ENCODE measurements at places on chromosomes 2 and 18.

DNA sequence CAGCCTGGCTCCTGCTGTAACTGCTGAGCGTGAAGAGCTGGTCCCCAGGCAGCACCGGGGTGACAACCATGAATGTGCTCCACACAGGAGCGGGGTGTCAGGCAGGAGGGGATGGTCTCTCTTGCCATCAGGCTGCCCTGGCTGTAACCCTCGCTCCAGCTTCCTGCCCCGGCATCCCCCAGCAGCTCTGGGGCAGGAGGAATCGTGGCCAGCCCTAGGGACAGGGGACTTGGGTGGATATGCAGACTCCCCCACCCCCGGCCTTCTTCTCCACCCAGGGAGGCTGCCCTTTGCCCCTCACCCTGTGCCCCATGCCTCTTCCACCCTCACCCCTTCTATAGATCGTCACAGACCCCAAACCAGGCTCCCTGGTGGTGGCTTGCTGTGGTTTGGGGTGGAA lies 69.4 kb upstream of the SMAD7 start:
- no peaks in the 10 kb centered on the region for H3K36me3 ChIP-seq
- H3K4me1 ChIP-seq: peaks cover 15% of the 10 kb centered on the region
- DNase-seq: no peak
- no peak overlapping the region for H3K4me3 ChIP-seq
- H3K27ac ChIP-seq: no peak overlapping the region

- H3K27me3 ChIP-seq: no peaks in the 10 kb centered on the region
- no peak for DNase-seq
- H3K4me1 ChIP-seq: peaks cover 18% of the 10 kb centered on the region
- H3K27ac ChIP-seq: no peak overlapping the region
- H3K4me3 ChIP-seq: no peak overlapping the region
- no peaks in the 10 kb centered on the region for H3K36me3 ChIP-seq
Measured at GRCh38 chr18:47795434-47795814, 135.0 kb downstream of the SMAD2 start.

GRCh38 chr2:237637429-237638135 lies 10.2 kb downstream of the LRRFIP1 start:
- H3K4me1 ChIP-seq: peaks cover 9% of the 10 kb centered on the region
- DNase-seq: no peak
- no peak overlapping the region for H3K27ac ChIP-seq

DNA sequence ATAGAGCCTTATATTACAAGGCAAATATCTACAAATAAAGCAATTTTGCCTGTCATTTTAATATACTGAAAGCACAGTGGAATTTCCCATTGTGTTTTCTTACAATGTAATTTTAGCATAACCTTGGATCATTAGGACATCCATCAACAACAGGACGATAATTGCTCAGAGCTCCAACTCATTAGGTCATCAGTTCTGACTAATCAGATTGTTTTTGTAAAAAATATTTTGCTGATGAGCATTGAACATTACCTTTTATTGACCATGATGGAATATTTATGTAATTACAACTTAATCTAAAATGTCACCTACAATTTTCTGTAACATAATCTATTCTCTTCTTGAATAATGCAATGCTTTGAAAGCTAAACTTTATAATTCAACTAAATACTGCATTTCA lies 215.3 kb upstream of the DSEL start:
- DNase-seq: no peak
- H3K27ac ChIP-seq: no peak overlapping the region
- no peaks in the 10 kb centered on the region for H3K27me3 ChIP-seq
- no peak overlapping the region for H3K4me3 ChIP-seq

DNA sequence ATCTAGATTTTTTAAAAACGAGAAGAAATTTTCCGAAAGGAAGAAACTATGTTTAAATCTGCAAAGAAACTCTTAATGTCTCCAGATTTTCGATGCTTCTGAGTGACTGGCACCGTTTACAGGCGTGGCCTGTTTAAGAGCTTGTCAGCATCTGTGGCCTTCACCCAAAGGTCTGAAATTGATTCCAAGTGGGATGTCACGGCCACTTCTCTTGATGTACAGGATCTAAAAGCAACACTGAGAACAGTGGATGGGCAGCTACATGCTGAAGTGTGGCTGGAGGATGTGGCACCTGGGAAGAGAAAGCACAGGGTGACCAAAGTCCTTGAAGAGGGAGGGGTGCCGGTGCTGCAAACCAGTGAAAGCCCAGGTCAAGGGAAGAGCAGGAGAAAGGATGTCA lies 28.0 kb downstream of the EMILIN2 start:
- no peak overlapping the region for H3K4me3 ChIP-seq
- H3K27ac ChIP-seq: no peak overlapping the region
- no peak for DNase-seq

- no peak overlapping the region for H3K27ac ChIP-seq
- H3K4me1 ChIP-seq: peaks cover 3% of the 10 kb centered on the region
- no peaks in the 10 kb centered on the region for H3K27me3 ChIP-seq
Measured at GRCh38 chr2:138829326-138829919, 49.2 kb upstream of the NXPH2 start.

DNA sequence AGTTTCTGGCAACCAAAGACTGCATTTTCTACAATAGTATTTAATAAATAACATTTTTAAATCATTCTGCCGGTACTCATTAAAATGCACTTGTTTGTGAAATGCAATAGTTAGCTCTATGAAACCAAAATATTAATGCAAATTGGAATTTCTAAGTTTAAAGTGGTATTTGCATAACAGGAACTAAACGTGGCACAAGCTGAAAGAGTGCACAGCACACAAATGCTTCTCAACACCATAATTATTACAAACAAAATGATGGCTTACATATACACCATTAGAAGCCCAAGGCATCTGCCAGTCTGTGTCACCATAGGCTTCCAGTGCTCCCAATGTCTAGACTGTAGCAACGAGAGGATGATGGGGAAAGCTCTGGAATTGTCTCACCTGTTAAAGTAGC lies 280.5 kb downstream of the TCF4 start:
- DNase-seq: no peak
- H3K27ac ChIP-seq: no peak overlapping the region
- no peaks in the 10 kb centered on the region for H3K27me3 ChIP-seq
- peaks cover 63% of the 10 kb centered on the region for H3K4me1 ChIP-seq

DNA sequence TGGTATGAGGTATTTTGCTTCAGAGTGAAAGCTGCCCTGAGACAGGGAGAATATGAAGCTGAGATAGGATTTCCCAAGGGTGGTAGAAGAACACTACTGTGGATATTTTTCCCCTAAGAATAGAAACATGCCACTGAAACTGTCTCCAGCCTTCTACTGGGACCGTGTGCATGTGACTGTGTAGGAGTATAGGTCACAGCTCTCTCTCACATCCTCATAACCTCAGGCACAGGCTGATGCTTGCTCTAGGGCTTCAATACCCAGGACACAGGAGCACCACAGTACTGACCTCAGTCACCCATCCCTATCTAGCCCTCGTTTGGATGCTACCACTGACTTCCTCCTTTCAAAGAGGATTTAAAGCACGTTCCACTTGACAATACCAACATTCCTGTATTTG lies 67.2 kb downstream of the REV1 start:
- no peaks in the 10 kb centered on the region for H3K27me3 ChIP-seq
- no peak for DNase-seq
- H3K4me1 ChIP-seq: no peaks in the 10 kb centered on the region
- no peak overlapping the region for H3K4me3 ChIP-seq

- H3K27ac ChIP-seq: no peak overlapping the region
- no peaks in the 10 kb centered on the region for H3K27me3 ChIP-seq
Measured at GRCh38 chr18:79553696-79554095, 125.9 kb upstream of the CTDP1 start.

GRCh38 chr2:39995005-39995737 lies 216.1 kb upstream of the THUMPD2 start:
- no peak overlapping the region for H3K4me3 ChIP-seq
- no peak for DNase-seq
- no peak overlapping the region for H3K27ac ChIP-seq
- H3K4me1 ChIP-seq: peaks cover 12% of the 10 kb centered on the region
- H3K27me3 ChIP-seq: no peaks in the 10 kb centered on the region

- DNase-seq: no peak
- H3K4me1 ChIP-seq: peaks cover 20% of the 10 kb centered on the region
- no peak overlapping the region for H3K4me3 ChIP-seq
- no peaks in the 10 kb centered on the region for H3K27me3 ChIP-seq
- H3K27ac ChIP-seq: no peak overlapping the region
Measured at GRCh38 chr18:27005589-27005988, 140.1 kb upstream of the AQP4 start.

GRCh38 chr18:28366676-28367075 lies 189.7 kb upstream of the CDH2 start:
- DNase-seq: no peak
- no peak overlapping the region for H3K4me3 ChIP-seq
- H3K27me3 ChIP-seq: no peaks in the 10 kb centered on the region

DNA sequence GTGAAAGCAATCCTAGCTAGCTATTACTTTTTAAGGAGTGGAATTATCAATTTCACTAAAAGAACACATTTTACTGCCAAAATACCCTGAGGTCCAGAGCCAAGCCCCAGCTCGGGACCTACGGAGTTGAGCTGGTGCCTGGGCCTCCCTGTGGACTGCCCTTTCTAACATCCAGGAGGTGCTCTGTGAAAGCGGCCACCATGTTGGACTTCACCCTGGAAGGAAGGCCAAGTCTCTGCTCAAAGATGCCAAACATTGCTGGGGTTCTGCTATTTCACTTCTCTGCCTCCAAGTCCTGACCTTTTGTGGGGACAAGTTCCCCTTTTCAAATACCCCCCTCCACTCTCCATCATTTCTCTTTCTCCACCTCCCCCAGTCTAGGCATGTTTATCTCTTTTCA lies 498.7 kb upstream of the RAB6C start:
- peaks cover 17% of the 10 kb centered on the region for H3K4me1 ChIP-seq
- H3K36me3 ChIP-seq: no peaks in the 10 kb centered on the region
- no peak overlapping the region for H3K27ac ChIP-seq

- no peaks in the 10 kb centered on the region for H3K27me3 ChIP-seq
- peaks cover 77% of the 10 kb centered on the region for H3K36me3 ChIP-seq
- no peaks in the 10 kb centered on the region for H3K4me1 ChIP-seq
- peak overlapping the region; percentile 86 for H3K27ac ChIP-seq
Measured at GRCh38 chr18:58983260-58984155, 118.8 kb downstream of the ZNF532 start.

GRCh38 chr18:49499046-49499637 lies 12.1 kb upstream of the C18orf32 start:
- peak; percentile 19 for DNase-seq
- no peaks in the 10 kb centered on the region for H3K27me3 ChIP-seq

GRCh38 chr2:236019434-236019833 lies 148.8 kb downstream of the GBX2 start:
- DNase-seq: no peak
- no peaks in the 10 kb centered on the region for H3K36me3 ChIP-seq
- H3K4me3 ChIP-seq: no peak overlapping the region
- no peak overlapping the region for H3K27ac ChIP-seq
- peaks cover 28% of the 10 kb centered on the region for H3K4me1 ChIP-seq

DNA sequence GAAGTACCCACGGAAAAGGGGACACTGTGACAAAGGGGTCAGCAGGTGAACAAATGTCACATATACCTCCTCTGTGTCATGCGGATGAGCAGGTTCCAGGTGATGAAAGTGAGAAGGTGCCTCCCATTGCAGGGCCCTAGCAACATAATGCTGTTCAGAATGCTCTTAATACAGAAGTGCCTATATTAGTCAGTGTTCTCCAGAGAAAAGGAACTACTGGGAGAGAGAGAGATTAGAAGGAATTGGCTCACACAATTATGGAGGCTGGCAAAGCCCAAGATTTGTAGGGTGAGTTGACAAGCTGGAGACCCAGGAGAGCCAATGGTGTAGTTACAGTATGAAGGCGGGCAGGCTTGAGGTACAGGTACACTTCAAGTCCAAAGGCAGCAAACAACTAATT lies 98.1 kb upstream of the CDC42EP3 start:
- H3K4me3 ChIP-seq: no peak overlapping the region
- peaks cover 12% of the 10 kb centered on the region for H3K4me1 ChIP-seq
- no peak overlapping the region for H3K27ac ChIP-seq
- peaks cover 6% of the 10 kb centered on the region for H3K36me3 ChIP-seq
- no peaks in the 10 kb centered on the region for H3K27me3 ChIP-seq
- no peak for DNase-seq

- no peak overlapping the region for H3K27ac ChIP-seq
- no peaks in the 10 kb centered on the region for H3K27me3 ChIP-seq
- DNase-seq: no peak
- H3K4me1 ChIP-seq: peaks cover 24% of the 10 kb centered on the region
- peaks cover 21% of the 10 kb centered on the region for H3K36me3 ChIP-seq
- H3K4me3 ChIP-seq: no peak overlapping the region
Measured at GRCh38 chr2:150378686-150379085, 108.8 kb downstream of the RND3 start.

DNA sequence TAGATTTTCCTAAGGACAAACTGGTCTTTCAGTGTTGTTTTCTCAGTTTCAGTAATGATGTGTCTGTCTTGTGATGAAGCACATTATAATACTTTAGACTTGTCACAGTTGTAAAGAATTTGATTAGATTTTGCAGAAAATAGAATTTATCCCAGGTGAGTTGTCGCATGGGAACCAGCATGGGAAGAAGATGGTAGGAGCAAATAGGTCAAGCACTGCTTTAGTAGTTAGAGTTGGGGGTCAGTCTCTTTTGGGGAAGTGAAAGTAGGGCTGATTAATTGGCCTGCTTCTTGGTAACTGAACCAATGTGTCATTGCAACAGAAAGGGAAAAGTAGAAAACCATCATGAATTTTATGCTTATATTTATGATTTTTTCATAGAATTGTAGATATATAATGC lies 153.2 kb upstream of the MYO3B start:
- peaks cover 6% of the 10 kb centered on the region for H3K36me3 ChIP-seq
- H3K4me3 ChIP-seq: no peak overlapping the region
- H3K4me1 ChIP-seq: peaks cover 20% of the 10 kb centered on the region
- H3K27ac ChIP-seq: no peak overlapping the region
- no peak for DNase-seq

GRCh38 chr2:100196786-100197494 lies 54.5 kb upstream of the AFF3 start:
- peaks cover 26% of the 10 kb centered on the region for H3K4me1 ChIP-seq
- no peaks in the 10 kb centered on the region for H3K36me3 ChIP-seq
- no peaks in the 10 kb centered on the region for H3K27me3 ChIP-seq
- H3K4me3 ChIP-seq: no peak overlapping the region
- DNase-seq: no peak

DNA sequence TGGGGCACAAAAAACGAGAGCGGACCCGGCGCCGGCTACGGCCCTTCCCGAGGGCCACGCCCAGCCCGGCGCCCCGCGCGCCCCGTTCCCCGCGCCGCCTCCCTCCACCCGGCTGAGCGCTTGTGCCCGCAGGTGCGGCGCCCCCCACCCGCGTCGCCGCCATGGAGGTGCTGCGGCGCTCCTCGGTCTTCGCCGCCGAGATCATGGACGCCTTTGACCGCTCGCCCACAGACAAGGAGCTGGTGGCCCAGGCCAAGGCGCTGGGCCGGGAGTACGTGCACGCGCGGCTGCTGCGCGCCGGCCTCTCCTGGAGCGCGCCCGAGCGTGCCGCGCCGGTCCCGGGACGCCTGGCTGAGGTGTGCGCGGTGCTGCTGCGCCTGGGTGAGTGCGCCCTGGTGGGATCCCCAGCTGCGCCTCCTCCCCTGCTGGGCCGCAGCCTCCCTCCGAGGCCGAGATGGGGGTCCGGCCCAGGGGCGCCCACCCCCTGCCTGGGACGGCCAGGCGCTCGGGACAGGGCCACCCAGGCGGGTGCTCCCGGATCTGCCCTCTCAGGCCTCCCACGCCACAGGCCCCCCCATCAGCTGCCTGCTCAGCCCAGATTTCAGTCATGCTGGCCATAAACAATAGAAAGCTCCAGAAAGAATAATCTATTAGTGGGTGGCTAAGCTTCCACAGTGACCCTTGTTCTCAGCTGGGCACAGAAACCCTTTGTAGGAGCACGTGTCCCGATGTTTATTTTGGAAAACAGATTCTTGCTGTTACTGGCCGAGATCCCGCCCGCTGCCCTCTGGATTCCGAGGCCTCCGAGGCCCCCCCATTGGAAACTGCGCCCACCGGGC lies 997 bp downstream of the BOK start:
- H3K4me3 ChIP-seq: peak overlapping the region; percentile 68
- H3K27me3 ChIP-seq: peaks cover 4% of the 10 kb centered on the region
- H3K4me1 ChIP-seq: peaks cover 35% of the 10 kb centered on the region
- H3K36me3 ChIP-seq: peaks cover 6% of the 10 kb centered on the region
- no peak overlapping the region for H3K27ac ChIP-seq

All from WTC11 (cell line).